ENCODE measurements at places on chromosomes 2 and 18. TPM values are rescaled to one million over a fixed set of nuclear protein-coding genes. Genes with fewer than 3 reads are reported as not detected.

RAB31 gene
- 0.82 TPM for total RNA-seq

DNAJC5G gene
- 0.31 TPM for total RNA-seq

STAMBP gene
- total RNA-seq = 107 TPM

CAPN14 gene
- 0.60 TPM for total RNA-seq

GALNT3 gene
- 13.1 TPM for total RNA-seq

MARCO gene
- total RNA-seq = not detected

TMEM169 gene
- 1.6 TPM for total RNA-seq

TFPI gene
- 0.19 TPM for total RNA-seq

SP140 gene
- total RNA-seq = 109 TPM

HOXD4 gene
- total RNA-seq = not detected

Measured in activated T-cell treated with anti-CD3 and anti-CD28 coated beads, Interleukin-2, amount 50 U/mL, for 72 hours (primary cell).